ENCODE measurements at places on chromosomes 7 and 10.
A peak's percentile ranks its signal among the peaks of the same experiment; 100 is the strongest.

DNA sequence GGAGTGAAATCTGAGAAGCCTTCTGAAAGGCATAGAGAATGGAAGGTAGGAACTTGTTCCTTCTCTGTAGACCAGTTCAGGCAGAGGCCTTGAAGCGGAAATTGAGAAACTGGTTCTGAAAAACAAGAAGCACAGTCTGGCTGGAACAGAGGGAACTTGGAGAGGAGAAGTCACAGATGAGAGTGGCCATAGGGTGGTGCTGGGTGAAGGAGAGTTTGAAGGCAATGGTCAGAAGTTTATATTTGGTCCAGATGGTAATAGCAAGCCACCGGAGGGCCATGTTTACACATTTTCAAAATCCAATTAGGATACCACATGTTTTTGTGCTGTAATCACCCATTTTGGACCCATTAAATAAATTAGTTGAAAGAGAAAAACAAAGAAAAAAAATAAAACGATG lies 692.5 kb downstream of the INHBA start:
- DNase-seq, result no peak

- DNase-seq, result no peak
Measured at GRCh38 chr10:44714451-44714850, 196.7 kb upstream of the TMEM72 start.

DNA sequence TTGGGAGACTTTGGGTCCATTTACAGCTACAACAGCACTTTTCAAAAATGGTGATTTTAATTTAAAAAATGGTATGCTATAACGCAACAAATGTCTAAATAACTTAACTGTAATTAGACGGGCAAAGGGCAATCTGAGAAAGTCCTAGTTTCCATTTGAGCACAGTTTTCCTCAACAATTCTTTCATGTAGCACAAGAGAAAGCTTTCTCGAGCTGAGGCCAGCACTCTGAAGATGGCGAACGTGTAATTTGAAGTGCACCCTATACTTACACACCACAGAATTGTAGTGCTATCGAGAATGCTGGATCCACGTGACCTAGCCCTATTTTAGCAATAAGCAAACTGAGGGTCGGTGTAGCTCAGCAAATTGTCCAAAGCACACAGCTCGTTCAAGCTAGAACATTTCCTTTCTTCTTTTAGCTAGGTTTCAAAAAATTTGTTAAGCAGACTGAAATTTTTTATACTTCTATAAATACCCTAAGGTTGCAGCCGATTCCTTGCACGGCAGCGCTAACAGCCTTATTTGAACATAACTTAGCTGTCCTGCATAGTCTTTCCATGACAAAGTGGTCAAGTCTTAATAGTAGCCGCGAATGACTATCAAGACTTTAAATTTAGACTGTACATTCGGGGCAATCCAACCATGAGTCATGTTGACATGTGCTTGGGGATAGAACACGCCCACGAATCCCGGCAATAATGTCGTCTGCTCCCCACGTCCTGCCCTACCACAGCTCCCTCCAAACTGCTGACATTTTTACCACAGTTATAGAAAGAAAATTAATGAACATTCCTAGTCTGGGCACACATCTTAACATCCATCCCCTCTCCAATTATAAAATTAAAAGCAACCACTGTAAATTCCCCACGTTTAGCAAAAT lies 10.0 kb downstream of the KLF6 start:
- DNase-seq, result no peak

DNA sequence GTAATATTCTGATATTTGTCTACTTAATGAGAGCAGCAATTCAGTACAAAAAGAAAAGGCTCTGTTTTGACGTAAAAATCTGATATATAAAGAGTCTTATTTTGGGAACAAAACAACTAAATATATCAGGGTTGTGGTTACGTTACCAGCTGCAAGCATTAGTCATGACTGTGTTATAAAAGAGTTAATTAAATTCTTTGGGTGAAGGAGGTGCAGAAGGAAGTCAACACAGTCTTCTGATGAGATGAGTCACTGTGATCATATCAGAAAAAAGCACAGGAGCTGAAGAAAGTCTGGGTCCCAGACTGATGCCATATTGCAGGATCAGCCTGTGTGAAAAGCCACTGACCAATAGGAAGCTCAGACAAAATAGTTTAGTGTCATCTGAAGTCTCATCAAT lies 234.3 kb upstream of the TEX47 start:
- no peak for DNase-seq

- DNase-seq, result no peak
Measured at GRCh38 chr10:124375353-124375614, 43.4 kb downstream of the OAT start.

DNA sequence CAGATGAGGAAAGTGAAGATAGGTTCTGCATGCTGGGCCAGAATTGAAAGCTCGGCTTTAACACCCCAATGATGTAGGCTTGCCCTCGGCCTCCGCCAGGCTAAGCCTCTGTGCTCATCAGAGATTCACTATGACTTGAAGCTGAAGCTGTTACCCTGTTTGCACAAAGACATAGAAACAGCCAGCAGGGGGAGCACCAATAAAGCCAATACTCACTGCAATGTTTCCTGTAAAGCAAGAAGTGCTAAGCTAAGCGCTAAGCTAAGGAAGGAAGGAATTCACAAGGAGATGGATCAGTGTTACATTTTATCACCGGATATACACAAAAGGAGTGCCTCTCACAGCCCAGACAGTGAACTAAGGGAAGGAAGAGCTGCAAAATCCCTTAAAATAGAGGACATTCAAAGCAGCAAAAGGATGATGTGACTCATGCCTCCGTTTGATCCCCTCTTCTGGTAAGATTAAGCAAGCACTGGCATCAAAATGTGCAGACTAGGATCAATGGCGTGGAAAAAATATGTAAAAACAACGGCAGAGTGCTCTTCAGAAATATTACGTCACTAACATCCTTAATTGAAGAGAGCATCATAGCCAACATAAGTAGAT lies 153.8 kb downstream of the COBL start:
- DNase-seq, result peak; percentile 21

- no peak for DNase-seq
Measured at GRCh38 chr7:133712544-133712943, 414.6 kb upstream of the LRGUK start.

- no peak for DNase-seq
Measured at GRCh38 chr7:5172196-5172775, 17.7 kb upstream of the WIPI2 start.

- DNase-seq, result no peak
Measured at GRCh38 chr7:53428045-53428444, 392.6 kb downstream of the POM121L12 start.

DNA sequence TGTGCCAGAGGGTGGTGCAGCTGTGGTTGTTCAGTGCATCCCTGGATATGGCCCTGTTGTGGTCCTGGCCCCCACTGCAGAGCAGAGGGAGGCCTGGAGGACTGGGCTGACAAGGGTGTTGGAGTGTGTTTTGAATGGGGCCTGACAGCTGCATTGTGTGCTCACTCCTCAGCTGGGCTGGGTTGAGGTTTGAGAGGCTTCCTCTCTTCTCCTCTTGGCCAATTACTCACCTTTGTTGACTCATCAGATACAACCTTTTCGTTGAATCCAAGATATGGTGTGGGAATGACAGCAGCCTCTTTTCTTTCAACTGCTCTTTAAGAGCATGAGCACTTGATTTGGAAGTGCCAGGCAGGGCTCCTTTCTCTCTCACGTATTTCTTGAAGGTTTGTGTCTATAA lies 228.5 kb upstream of the COBL start:
- DNase-seq, result no peak

DNA sequence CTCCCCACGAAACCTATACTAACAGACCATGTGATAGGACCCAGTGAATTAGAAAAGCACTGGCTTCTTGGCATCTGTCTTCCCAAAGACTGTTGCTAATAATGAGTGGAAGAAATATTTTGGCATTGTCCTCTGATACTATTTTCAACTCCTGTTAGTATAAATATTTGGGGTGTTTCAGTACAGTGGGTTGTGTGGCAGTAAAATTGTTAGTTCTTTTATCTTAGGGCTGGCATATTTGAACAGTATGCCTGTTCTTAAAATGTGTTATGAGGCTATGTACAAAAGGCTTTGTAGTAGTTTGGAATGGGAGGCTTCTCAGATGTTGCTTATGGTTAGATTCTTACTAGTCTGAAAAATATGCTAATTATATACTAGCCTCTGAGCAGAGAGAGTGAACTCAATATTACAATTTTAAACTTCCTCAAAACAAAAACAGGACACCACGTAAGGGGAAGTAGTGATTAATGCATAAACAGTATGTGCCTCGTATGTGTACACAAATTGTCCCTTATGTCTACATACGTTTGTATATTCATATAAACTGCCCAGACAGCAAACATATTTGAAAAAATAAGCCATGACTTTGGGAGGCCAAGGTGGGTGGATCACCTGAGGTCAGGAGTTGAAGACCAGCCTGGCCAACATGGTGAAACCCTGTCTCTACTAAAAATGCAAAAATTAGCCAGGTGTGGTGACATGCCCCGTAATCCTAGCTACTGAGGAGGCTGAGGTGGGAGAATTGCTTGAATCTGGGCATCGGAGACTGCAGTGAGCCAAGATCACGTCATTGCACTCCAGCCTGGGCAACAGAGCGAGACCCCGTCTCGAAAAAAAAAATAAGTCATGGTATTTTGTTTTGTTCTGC lies 115.4 kb downstream of the ARID5B start:
- DNase-seq, result no peak

DNA sequence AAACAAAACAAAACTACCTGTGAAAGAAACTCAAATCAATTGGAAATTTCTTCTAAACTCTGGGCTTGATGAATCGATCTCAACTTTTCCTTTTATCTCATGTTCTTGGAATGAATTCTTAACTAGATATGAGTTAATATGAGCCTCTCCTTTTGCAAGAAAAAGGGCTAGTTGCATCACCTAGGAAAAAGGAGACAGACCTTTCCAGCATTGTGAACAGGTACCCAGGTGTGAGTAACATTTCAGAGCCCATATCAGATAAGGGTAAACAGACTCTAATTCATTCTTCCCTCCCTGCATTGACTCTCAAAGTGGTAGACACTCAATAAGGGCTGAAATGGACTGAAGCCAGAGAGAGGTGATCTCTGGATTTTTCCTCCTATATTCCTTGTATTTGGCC lies 103.8 kb upstream of the AGR3 start:
- DNase-seq, result no peak

DNA sequence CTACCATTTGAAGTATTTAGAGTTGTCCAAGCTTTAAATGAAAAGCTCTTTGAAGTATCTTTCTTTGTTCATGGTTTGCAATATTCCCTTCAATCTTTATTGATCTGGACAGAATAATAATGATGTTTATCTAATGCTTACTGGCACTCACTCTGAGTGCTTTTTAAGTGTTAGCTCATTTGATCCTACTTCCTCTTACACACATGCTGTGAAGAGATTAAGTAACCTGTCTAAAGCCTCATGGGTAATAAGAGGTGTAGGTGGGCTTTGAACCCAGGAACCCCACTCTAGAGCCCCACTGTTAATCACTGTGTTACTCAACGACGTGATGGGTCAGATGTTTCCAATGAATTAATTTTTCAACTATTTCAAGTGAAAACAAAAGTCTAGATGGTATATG lies 31.1 kb upstream of the ADD3 start:
- no peak for DNase-seq

DNA sequence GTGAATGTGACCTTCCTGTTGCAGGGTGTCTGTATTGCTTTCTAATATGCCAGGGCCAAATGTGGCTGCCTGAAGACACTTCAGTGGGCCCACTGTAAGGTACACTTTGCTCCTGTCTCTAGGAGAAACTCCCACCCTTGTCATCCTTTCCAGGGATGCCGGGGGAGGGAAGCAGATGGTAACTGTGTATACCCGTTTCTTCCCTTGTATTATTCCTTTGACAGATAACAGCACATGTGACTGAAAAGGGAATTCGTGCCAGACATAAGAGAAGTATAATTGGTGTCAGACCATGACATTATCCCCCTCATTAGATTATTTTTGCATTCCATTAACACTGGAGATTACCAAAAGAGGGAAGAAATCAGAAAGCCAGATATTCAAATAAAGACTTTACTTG lies 317.7 kb downstream of the CAMK1D start:
- no peak for DNase-seq

DNA sequence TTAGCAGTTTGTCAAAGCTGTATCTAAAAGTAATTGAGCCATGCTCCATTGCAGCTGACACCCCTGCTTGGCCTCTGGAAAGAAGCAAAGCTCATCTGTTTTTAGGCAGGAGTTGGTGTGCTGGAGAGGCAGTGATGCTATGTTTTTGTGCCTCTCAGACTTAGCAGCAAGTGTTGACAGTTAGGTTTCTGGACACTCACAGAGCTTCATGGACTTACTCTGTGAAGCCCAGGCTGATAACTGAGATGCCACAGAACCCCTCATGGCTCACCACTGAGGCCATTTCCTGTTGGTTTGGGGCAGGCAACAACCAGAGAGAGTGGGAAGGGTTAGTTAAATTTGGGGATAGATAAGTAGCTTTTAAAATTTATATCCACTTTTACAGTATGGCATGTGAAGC lies 59.8 kb downstream of the BTAF1 start:
- DNase-seq, result no peak
